ENCODE measurements at places on chromosomes 7 and 10.

- DNase-seq: no peak
Measured at GRCh38 chr10:84593506-84593905, 265.1 kb downstream of the CCSER2 start.

GRCh38 chr7:137715121-137715520, 131.7 kb downstream of the DGKI start:
- DNase-seq: no peak

GRCh38 chr10:29569795-29570194, 65.0 kb downstream of the SVIL start:
- DNase-seq: no peak

- DNase-seq: no peak
Measured at GRCh38 chr10:23834091-23834490, 374.8 kb upstream of the KIAA1217 start.

- no peak for DNase-seq
Measured at GRCh38 chr10:71528371-71529206, 131.9 kb downstream of the CDH23 start.

GRCh38 chr10:76382381-76382851, 951.0 kb downstream of the LRMDA start:
- no peak for DNase-seq

DNA sequence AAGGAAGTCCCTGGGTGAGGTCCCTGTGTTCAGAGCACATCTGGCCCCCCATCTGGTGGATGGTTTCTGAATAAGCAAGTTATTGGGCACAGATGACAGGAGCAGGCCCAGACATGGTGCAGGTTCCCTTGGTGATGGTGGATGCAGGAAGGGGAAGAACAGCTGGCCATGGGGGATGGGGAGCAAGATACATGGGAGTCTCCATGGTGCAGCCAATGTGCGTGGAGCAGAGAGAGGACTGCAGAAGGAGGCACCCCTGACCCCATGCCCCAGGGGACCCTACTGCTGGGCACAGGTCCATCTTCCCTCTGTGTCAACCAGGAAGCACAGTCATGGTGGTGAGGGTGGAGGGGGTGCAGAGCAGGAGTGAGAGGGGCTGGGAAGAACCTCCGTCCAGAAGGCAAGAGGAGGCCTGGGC, 43.8 kb upstream of the RABGEF1 start:
- DNase-seq: no peak

GRCh38 chr10:104899779-104900178, 258.7 kb downstream of the SORCS3 start:
- DNase-seq: no peak

GRCh38 chr7:142459551-142459963, 201.7 kb upstream of the PRSS58 start:
- no peak for DNase-seq

DNA sequence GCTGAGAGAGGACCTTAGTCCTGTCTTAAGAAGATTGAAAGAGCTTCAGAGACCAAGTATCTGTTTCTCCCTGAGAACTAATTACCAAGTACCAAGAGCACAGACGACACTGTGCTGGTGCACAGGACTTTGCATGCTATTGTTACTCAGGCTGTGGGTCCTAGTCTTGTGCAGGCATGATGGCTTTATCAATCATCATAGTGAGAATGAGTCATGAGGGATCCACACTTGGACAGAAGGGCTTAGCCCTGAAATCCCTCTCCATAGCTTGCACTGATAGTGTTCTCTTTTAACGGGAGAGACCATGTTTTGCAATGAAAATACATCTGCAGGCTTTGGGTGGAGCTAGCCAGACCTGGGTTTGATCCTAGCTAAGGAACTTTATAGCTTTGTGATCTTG, 93.3 kb downstream of the SORCS3 start:
- DNase-seq: no peak

DNA sequence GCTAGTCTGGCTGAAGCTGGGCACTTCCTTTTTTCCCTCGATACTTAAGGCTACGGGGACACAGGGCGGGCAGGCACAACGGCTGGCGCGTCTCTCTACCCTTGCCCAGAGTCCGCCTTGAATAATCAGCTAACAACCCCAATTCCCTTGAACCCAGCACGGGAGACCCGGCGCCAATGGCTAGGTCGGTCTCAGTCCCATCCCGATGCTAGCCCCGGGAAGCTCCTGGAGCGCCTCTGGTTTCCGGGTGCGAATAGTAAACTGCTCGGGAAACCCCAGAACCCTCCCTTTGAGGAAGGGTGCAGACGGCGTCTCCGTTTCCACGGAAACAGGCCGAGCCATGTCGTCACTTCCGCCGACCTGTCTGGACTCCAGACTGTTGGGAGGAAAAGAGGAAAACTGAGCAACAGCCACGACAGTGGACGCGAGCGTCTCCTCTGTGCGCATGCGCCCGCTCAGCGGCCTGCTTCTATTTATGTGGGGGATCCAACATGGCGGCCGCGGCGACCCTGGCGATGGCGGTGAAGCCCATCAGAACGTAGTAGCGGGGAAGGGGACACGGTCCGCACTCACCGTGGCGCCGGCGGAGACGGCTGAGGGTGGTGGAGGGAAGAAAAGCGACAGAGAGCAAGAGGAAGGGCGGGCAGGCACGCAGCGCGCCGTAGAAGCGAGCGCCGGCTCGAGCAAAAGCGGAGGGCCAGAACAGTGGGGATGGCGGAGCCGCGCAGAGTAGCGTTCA, at the start of gene UBN2:
Gene UBN2, plus strand, starts transcription at position 464 of the 739 bp plus-strand sequence. Its CDS starts 248 bp downstream, at position 712.
- DNase-seq: peak; percentile 94

All from endothelial cell (in vitro differentiated cells).